Fibroblast of skin of scalp (primary cell): ENCODE measurements at places on chromosomes 16 and 17.

- peak; percentile 13 for DNase-seq
Observed at GRCh38 chr16:53043986-53044601, 8.6 kb downstream of the CHD9NB start.

GRCh38 chr16:89545044-89545830 lies 15.2 kb upstream of the RPL13 start:
- no peak for DNase-seq

DNA sequence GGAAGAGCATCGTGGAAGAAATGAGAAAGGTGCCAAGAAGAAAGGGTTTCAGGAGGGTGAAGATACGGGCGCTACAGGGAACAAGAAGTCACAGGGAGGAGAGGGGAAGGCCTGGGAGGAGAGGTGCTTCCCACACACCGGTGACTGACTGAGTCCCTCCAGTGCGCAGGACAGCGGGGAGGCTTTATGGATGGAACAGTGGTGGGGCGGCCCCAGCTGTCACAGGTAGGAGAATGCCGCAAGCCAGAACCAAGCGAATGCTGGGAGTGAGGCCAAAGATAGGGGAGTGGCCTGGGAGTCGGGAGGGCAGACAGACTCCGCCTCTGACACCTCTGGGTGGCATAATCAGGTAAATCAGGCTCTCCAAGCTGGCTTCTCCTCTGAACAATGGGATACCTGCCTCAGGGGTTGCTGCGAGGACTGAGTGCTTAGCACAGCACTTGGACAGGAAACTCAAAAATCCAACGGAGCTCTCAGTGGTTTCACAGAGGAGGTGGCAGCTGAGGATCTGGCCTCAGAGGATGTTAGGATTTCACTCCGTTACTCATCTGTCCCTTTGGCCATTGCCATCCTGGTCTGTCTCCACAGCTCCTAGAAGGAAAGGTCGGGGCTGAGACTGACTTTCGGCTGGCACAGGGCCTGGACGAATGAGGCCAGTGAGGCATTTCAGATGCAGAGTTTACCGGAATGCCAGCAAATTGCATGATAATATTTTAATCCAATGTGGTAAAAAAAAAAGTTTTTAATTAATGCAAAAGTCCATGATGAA lies 717 bp upstream of the CNP start:
- DNase-seq: peak; percentile 25

GRCh38 chr17:41363881-41364280 lies 5.7 kb downstream of the KRT33B start:
- no peak for DNase-seq

DNA sequence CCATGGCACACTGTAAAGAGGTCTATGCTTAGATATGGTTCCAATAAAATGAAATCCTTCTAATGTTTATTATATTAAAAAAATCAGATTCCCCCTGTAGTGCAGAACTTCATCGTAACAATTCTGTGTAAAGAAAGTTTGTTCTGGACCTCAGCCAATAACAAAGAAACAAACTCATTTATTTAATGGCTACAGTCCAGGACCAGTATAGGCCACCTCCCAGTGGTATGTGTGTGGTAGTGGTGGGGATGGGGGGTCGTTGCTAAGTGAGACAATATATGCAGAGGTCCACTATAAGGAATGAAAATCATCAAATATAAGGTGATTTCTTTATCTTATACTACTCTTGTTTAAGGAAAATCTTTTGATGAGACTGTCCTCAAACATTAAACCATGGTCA lies 136.4 kb downstream of the CDK5R1 start:
- DNase-seq: no peak

GRCh38 chr16:325375-326145 lies 27.0 kb downstream of the AXIN1 start:
- DNase-seq: no peak

DNA sequence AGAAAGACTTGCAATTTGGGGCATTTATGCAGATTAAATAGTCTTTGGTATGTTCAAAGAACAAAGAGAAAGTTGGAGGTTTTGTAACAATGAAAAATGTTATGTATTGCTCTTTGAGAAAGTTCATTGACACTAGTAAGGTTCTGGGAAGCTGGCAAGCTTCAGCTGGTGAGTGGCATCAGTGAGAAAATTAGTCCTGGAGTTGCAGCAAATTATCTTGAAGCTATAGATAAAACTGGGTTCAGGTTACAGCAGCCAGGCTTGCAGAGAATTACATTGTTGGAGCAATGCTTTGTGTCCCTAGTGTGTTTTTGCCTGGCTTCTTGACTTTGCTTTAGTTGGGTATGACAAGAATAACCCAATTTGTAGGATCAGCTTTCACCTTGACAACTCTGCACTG lies 221.2 kb downstream of the CDH13 start:
- no peak for DNase-seq

- DNase-seq: no peak
Observed at GRCh38 chr16:55273959-55274358, 50.0 kb upstream of the IRX6 start.

- peak; percentile 92 for DNase-seq
Observed at GRCh38 chr17:19648475-19649273, at the start of gene ALDH3A2. ALDH3A2 (plus strand) TSS chr17:19648751; CDS start chr17:19648972, 221 bp downstream.

GRCh38 chr17:81052199-81052997 lies 17.4 kb downstream of the BAIAP2 start:
- no peak for DNase-seq
